ENCODE measurements at places on chromosomes 13 and 19.

DNA sequence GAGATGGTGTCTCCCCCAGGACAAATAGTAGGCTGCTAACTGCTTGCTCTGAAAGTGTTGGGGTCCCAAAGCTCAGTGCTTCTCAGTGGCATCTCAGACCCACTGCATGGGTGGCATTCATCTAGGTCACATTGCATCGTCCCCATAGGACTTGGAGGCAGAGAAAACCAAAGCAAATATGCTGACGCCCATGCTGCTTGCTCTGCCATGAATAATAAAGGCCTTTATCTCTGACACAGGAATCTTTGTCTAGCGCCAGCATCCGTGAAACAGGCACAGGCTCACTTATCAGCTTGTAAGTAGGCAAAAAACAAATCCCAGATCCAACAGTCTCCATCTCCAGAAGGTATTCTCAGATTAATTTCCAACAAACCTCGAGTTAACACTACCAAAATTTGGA is 18.9 kb upstream of the IPO5 start:
- DNase-seq: no peak

DNA sequence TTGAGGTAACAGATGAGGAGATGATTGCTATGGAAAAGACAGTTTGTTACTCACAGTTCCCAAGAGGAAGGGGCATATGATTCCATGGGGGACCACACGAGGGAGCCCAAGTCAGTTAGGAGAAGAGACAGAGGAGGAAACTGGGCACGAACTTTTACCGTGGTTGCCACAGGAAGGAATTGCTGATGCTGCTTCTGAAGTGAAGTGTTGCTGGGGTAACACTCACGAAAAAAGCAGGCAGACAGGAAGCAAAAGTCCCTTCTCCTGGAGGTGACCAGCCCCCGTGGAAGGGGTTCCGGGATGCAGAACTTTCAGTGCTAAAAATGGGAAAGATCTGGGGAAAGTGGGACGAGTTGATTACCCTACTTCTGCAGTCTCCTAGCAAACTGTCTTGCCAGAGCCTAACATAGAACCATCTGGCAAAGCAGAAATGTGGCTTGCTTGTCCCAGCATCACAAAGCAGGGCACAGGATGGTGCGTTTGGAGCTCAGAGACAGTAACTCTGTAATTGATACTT is 35.4 kb upstream of the MAP3K10 start:
- DNase-seq: no peak

DNA sequence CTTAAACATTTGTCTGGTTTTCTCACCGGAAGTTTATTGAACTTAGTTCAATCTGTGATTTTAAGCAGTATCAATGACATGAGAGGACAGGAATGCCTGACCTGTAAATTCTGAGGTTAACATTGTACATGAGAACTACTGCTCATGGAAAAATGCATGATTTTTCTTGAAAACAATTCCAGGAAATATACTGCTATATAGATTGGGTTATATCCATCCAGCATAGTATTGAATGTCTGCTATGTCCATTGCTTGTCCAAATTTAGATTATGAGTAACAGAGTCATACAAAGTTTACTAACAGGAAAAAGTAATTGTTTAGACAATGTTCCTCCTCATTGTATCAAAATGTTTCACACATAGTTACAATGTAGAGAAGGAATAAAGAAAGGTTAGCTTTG is 606.8 kb downstream of the DACH1 start:
- DNase-seq: no peak

- no peak for DNase-seq
Observed at GRCh38 chr19:16559780-16560276, 12.4 kb downstream of the SLC35E1 start.

DNA sequence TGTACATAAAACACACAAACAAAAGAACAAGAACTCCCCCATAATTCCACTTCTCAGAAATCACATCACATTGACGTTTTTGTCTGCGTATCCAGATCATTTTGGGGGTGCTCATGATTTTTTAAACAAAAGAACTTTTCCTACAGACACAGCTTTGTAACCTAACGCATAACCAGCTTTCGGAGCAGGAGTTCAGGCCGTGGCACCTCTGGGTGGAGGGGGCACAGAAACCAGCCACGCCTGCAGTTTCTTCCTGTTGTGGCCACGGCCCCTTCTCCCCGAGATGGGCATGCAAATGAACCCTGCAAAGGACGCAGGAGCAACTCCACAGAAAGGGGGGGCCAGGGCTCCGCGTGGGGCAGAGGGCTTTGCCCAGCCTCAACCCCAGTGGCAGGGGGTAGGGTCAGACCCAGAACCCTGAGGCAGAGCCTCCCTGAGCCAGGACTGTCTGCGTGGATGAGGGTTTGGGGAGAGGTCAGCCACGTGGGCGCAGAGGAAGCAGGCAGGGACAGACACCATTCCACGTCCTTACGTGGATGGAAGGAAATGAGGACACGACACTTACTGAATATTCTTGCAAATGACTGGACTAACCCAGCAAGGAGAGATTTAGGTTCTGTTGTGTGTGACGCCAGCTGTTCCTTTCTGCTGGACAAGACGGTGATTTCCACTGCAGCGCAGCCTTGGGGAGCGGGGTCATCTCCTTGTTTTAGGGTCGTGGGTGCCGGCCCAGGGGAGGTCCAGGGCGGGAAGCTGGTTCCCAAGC is 64.4 kb downstream of the RASA3 start:
- no peak for DNase-seq

GRCh38 chr13:40084934-40085333 is 429.5 kb downstream of the COG6 start:
- no peak for DNase-seq

GRCh38 chr19:6979399-6979798 is 41.8 kb downstream of the MBD3L2B start:
- no peak for DNase-seq

- no peak for DNase-seq
Observed at GRCh38 chr19:54670576-54671357, 8.0 kb downstream of the LILRB4 start.

DNA sequence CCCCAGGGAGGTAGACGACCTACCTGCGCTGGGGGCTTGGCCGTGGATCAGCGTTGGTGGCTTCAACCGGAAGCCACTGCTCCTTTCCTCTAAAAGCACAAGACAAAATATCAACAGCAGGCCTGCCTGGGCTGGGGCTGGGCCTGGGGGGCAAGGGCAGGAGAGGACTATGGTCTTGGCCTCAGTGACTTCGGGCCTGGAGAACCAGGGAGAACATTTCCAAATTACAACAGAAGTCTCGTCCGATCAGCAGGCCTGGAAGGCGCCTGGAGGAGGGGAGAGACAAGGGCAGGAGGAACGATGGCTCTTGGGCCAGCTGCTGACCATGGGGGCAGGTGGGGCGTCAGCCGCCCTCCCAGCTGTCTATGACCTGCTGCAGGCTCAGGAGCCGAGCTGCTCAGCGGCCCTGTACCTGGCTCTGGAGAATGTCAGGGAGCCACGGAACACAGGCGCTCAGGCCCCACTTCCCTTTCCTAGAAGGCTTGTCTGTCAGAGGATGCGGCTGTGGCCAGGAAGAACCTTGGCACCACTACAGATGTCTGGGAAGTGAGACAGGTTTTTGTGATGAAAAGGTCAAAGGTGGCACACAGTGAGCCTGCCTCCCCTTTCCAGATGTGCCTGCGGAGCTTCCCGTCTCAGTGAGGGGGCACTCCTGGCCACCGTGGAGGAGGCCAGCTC is 19.5 kb downstream of the CAPS start:
- DNase-seq: no peak

DNA sequence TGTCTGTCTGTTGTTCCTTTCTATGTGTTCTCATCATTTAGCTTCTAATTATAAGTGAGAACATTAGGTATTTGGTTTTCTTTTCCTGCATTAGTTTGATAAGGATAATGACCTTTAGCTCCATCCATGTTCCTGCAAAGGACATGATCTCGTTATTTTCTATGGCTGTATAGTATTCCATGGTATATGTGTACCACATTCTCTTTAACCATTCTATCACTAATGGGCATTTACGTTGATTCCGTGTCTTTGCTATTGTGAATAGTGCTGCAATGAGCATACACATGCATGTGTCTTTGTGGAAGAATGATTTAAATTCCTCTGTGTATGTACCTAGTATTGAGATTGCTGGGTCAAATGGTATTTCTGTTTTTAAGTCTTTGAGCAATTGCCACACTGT is 1799.7 kb downstream of the SLITRK5 start:
- DNase-seq: no peak

DNA sequence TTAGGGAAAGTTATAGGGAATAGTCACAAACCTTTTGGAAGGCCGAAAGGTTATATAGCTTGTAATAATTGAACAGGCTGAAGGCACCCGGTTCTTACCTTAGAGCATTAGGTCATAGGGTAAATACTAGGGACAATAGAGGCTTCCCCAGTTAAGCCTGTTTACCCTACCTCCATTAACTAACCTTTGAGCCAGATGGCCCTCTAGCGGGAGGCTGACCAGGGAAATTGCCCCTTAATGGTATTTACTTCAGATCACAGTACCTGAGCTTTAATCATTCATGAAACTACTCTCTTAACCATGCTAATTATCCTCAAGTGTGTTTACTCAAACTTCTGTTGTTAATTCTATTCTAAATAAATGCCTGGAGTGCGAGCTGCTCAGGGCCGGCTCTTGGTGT is 20.4 kb upstream of the ZNF83 start:
- DNase-seq: no peak

- DNase-seq: no peak
Observed at GRCh38 chr13:26998292-26998691, 173.3 kb downstream of the USP12 start.

DNA sequence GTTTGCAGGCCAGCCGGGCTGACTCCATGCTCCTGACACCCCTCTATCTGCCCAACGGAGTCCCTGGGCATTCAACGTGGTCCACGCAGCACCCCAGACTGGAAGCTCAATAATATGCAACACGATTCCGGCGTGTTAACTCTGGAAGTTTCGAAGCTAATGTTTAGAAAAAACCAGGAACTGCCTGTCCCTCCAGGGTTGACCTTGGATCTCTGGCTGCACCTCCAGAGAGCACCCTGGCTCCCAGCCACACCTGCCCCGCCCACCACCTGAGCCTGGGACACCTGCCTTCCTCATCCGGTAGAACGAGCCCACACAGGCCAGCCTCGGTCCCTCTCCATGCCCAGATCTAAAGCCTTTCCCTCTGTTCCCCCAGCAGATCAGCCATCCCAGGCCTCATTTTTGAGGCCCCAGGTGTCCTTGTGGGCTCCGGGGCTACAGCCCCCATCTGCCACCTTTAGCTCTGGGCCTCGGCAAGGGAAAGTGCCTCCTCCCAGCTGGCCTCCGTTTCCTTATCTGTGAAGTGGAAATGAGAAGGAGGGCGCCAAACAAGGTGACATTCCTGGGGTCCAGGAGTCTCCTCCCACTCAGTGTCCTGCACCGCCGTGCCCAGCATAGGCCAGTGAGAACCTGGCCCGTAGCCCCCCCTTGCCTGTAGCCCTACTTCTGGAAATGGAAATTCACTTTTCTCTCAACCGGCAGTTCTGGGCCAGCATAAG is 38.7 kb downstream of the KLF2 start:
- DNase-seq: no peak

- no peak for DNase-seq
Observed at GRCh38 chr13:22032905-22033304, 362.0 kb downstream of the FGF9 start.

- no peak for DNase-seq
Observed at GRCh38 chr19:38224014-38224862, at the start of gene DPF1. DPF1 (minus strand) TSS chr19:38224222; CDS start chr19:38224142, 80 bp downstream.

- DNase-seq: no peak
Observed at GRCh38 chr13:27967736-27968315, 1.3 kb downstream of the CDX2 start.

DNA sequence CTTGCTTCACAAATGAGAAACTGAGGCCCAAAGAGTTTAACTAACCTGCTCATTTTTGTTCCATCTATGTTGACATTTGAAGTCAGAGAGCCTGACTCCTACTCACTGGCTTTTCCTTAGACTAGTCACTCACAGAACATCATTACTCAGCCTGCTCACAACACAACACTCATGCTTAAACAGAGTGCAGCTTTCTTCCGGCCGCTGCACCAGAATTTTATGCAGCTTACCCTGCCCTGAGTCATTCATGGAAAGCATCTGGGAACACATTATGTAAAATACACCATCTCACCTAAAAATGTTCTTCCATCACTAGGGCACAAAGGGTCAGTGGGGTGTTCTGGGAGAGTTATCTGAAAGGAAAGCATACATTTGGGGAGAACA is 303.4 kb downstream of the SPRY2 start:
- DNase-seq: no peak

GRCh38 chr13:38636073-38636472 is 50.8 kb upstream of the FREM2 start:
- no peak for DNase-seq

DNA sequence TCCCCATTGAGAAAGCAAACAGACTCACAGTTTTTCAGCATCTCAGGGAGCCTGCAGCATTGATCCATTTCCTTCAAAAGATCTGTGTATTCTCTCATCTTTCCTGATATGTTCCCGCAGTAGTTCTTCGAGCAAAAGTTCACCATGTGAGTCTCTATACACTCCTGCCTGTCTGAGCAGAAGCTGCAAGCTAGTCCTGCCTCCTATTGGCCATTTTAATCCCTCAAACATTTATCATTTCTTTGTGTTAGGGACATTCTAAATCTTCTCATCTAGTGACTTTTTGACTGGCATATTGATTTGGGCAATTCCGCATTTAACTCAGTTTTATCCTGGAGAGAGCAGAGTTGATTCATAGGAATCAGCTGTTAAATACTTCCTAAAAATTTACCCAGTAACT is 660.4 kb upstream of the KLF12 start:
- no peak for DNase-seq

- no peak for DNase-seq
Observed at GRCh38 chr13:75482070-75482819, at the start of gene TBC1D4. TBC1D4 (minus strand) TSS chr13:75482169; CDS start chr13:75481767, 402 bp downstream.

DNA sequence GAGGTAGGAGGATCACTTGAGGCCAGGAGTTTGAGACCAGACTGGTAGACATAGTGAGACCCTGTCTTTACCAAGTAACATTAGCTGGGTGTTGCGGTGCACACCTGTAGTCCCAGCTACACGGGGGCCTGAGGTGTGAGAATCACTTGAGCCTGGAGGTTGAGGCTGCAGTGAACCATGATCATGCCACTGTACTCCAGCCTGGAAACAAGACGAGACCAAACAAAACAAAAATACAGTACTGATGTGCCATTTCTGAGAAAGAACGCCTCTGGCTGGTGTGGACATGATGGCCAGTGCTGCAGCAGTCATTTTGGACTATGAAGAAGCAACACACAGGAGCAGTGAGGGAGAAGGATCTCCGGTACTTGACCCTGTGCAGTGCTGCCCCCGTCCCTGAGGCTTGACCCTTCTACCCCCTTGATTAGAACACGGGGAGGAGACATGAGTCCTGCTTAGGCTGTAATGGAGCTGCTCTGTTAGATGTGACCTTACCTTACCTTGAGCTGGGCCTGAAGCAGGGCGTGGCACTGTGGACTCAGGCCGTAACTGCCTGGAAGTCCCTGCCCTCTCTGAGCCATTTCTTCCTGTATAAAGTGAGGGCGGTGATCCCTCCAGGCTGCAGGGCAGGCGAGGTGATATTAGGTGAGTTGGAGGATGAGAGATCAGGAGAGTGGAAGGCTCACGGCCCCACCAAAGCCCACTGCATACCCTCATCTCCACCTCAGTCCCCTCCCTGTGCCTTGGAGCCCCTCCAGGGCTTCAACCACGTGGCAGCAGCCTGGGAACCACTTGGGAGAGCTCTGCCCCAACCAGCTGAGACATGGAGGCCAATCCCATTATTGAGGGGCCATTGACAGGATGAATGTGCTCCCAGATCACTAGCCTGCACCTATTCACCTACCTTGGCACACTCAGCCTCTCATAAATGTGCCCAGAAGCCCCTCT is 5.9 kb downstream of the RPL18A start:
- DNase-seq: no peak

GRCh38 chr19:6108721-6109633 is 1.3 kb downstream of the RFX2 start:
- no peak for DNase-seq

GRCh38 chr13:23632048-23632582 is 61.9 kb downstream of the TNFRSF19 start:
- no peak for DNase-seq

Data from stimulated activated CD8-positive, alpha-beta memory T cell treated with anti-CD3 and anti-CD28 coated beads, Interleukin-2, amount 100 ng/mL, for 1 hour (primary cell).